ENCODE measurements at places on chromosomes 11 and 22.

GRCh38 chr22:20319041-20319744 lies 667 bp downstream of the DGCR6L start:
- no peak for DNase-seq

DNA sequence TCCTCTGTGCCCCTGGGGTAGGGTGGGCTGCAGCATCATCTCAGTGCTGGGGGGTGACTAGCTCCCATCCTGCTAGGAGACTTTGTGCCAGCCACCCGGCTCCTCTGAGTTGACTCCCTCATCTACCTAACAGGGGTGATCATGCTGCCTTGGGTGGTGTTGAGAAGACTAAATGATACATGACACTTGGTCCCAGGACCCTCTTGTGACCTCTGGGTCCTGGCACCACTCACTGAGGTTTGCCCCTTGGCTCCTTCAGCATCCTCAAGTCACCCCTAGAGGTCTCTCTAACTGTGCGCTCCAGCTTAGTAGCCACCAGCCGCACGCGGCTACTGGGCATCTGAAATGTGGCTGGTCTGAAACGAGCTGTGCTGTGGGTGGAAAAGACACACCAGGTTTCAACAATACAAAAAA lies 72.1 kb downstream of the LRRC32 start:
- no peak for DNase-seq

- no peak for DNase-seq
Measured at GRCh38 chr11:6096417-6096816, 11.1 kb upstream of the OR56B4 start.

- DNase-seq = no peak
Measured at GRCh38 chr11:17486646-17487045, 10.0 kb upstream of the ABCC8 start.

GRCh38 chr11:32088117-32088941 lies 2.5 kb upstream of the RCN1 start:
- DNase-seq = no peak

- no peak for DNase-seq
Measured at GRCh38 chr22:48649031-48649430, 1178.6 kb downstream of the BRD1 start.

DNA sequence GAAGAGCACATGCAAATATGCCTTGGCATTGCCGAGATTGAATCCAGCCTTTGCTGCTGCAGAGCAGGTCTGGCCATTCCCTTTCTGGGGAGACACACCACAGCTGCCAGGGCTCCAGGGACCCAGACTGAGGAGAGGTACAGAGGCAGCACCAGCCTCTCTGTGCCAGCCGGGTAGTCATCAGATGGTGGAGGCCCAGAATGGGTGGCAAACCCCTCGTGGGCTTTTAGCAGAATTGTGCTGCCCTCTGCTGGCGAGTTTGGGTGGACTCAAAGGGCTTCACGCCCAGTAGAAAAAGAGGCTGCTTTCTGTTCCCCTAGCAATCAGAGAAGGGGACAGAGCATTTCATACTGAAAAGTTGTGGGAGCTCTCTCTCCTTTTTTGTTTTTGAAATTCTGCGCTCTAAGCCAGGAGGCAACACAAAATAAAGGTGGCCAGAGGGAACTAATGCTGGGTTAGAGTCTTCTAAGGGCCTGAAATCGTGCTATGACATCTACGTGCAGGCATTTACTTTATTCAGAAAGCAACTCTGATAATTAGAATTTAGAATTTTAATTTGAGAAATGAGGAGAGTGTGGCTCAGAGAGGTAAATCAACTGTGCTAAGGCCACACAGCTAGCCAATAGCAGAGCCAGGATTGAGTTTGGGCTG lies 158.8 kb upstream of the NAV2 start:
- peak; percentile 63 for DNase-seq

DNA sequence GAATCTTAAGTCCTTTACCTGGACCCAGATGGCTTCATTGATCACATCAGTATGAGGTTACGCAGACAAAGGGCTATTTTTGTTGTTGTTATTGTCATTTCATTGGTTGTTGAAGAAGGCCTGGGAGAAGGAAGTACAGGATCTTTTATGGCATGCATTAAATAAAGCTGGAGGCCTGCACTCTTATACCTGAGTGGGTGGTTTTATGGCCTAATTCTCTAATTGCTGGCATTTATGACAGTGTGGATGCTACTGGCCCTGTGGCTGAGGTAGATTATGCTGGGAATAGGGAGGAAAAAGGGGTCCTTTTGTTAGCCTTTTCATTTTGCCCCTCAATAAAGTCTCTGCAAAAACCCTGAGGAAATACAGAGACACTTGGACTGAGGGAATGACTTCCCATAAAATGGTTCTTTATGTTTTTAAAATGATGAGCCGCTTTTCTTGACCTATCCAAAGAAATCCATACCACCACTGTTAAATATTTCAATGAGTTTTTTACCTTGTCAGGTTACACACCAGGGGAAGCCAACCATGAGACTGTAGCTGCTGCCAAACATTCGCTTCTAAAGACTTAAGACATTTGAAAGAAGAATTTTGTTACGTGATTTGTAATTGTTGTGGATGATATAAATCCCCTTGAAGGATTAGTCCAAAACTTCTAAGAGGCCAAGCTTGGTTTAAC lies 6.8 kb downstream of the KMT2A start:
- no peak for DNase-seq

DNA sequence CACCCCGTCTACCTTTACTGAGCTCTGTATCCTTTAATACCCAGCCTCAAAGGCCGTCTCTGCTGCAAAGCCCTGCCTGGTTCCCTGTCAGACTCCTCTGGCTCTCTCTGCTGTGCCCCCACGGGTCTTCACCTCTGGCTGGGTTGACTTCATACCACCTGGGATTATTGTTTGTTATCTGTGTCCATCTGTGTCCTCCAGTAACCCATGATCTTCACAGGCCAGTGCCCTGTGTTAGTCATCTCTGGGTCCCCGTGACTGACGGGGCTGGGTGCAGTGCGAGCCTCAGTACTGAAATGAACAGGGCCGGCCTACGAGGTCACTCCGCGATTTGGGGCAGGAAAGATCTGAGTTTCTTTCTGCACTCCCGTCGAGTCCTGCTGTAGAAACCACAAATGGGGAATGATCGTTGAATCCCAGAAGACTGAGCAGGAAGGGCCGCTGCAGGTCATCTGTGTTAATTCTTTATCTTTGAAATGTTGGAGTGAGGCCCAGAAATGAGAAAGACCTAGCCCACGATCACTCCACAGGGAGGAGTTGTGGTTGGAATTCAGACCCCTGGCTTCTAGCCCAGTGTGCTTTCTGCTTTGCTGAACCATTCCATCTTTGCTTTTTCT lies 12.3 kb upstream of the TUB start:
- DNase-seq = no peak

- DNase-seq = no peak
Measured at GRCh38 chr11:113730887-113731726, 25.0 kb upstream of the TMPRSS5 start.

DNA sequence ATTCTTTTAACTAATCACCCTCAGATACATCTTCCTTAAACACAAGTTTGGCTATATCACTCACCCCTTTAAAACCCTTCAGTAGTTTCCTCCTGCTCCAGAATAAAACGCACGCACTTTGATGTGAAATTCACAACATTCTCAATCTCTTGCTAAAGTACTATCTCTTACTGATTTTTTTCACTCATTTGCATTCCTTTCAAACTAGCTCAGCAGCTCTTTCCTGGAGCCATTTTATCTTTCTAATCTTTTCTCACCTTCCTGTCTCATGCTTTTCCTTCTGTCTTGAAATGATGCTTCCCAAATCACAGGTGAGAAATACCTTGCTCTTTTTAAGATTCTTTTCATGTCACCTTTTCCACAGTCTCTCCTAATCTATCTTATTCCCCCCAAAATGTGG lies 1074.4 kb downstream of the DLG2 start:
- DNase-seq = no peak

DNA sequence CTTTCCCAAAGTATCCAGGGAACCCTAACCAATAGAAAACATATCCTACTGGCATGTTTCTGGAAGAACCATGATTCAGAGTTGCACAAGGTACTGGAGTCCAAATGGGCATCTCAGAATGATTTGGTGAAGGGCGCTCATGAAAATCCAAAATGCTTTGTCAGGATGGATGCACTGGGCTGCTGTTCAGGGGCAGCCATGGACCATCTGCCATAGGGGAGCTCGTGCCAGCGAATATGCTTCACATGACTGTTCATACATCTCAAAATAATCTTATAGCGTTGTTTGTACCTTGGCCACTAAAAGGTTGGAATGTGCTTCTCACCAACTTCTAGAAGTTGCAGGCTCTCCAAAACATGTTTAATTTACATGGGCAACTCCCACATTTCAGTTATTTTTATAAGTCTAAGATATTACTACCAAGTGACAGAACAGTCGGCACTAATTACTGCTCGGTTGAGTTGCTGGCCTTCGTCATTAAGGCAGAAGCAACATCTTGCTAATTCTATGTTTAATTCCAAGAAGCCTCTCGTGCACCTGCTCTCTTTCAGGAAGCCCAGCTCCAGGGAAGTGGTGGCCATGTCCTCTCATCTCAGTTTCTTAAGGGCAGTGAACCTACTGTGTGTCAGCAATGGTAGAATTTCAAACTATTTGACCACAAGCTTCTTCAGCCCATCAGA lies 1497.7 kb downstream of the TBC1D22A start:
- DNase-seq = no peak

DNA sequence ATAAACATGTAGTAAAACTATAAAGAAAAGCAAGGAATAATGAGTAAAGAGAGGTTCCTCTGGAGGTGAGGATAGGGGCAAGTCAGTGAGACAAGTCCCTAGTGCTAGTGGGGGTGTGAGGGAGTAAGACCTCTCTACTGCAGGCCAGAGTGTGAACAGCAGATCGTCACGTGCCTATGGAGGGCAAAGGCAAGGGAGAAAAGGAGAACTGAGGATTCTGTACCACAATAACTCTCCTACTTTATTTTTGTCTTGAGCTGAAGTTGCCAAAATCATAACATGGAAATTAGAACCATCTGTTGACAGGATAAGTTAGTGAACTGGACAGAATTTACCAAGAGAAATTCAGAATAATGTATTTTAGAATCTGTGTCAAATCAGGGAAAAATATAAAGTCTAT lies 77.6 kb downstream of the ENTHD1 start:
- DNase-seq = no peak

GRCh38 chr11:116172156-116172555 lies 600.6 kb downstream of the BUD13 start:
- DNase-seq = no peak

DNA sequence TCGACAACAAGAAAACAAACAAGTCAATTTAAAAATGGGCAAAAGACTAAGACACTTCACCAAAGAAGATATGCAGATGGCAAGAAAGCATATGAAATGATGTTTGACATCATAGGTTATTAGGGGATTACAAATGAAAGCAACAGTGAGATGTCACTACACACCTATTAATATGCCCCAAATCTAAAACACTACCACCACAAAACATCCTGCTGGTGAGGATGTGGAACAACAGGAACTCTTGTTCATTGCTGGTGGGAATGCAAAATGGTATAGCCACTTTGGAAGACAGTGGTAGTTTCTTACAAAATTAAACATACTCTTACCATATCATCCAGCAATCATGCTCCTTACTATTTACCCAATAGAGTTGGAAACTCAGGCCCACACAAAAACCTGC lies 29.0 kb downstream of the PRRG4 start:
- no peak for DNase-seq

GRCh38 chr11:102457865-102458264 lies 5.3 kb upstream of the TMEM123 start:
- no peak for DNase-seq

DNA sequence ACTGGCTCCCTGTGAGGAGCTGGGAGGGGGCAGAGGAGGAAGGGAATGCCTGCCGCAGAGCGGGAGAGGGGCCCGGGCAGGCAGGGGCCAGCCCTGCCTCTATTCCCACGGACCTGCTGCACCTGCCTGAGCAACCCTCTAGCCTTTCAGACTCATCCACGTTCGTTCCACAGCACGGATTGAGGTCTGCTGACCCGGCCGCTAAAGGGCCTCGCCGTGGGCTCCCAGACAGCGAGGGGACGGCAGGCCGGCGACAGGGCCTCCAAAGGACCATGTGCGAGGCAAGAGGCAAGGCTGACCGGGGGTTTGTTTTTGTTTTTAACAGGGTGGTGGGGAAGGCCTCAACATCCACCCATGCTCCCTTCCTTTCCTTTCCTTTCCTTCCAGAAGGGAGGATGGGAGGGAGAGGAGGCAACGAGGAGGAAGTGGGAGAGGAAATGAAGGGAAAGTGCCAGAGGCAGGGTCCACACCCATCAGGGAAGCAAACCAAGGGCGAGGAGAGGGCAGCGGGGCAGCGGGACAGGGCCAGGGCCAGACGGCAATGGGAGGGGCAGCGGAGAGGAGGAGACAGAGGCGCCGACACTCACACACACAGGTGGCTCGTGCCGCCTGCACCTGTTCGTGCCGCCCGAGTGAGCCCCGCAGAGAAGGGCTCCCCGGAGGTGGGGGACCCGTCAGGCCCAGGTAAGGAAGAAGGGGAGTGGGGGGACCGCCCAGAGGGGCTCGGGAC lies 7.5 kb downstream of the LRFN4 start:
- no peak for DNase-seq

GRCh38 chr11:111788051-111788450 lies 21.9 kb upstream of the PPP2R1B start:
- no peak for DNase-seq

GRCh38 chr22:46133588-46133855 lies 16.8 kb upstream of the PPARA start:
- no peak for DNase-seq

DNA sequence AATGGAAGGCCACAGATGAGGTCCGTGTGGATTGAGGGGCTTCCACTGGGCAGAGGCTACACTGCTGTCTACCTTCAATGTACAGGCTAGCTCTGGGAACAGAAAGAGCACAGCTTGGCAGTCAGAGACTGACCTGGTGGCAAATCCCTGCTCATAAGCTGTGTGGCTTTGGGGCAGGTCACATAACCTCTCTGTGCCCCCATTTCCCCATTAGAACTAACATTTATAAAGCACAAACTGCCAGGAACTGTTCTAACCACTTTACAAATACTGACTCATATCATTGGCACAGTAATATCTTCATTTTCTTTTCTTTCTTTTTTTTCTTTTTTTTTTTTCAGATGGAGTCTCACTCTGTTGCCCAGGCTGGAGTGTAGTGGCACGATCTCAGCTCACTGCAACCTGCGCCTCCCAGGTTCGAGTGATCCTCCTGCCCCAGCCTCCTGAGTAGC lies 3.1 kb downstream of the FOSL1 start:
- no peak for DNase-seq

DNA sequence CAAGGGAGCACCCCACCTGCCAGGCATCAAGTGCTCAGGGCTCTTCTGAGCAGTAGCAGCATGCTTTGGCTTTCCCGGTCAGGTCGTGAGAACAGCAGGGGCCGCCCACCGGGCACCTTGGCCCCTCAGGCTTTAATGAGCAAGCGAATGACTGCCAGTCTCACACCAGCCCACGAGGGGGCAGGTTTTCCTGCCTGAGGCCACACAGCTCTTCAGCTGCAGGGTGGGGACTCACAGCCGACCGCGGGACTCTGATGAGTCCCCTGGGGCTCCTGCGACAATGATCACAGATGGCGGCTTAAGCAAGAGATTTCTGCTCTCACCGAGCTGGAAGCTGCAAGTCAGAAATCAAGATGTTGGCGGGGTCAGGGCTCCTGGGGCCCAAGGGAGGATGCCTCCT lies 14.3 kb upstream of the FGF19 start:
- no peak for DNase-seq

- no peak for DNase-seq
Measured at GRCh38 chr22:47281126-47282106, 519.0 kb downstream of the TBC1D22A start.
